ENCODE measurements at places on chromosomes 16 and 17. TPM values are rescaled to one million over a fixed set of nuclear protein-coding genes. Genes with fewer than 3 reads are reported as not detected.

The BRD7 gene
- 56.7 TPM for total RNA-seq

The ASB16 gene
- not detected for total RNA-seq

The EVI2B gene
- total RNA-seq, result 0.08 TPM

The TBC1D3C gene
- total RNA-seq, result not detected

The SLC7A5 gene
- total RNA-seq, result 831 TPM

The SYT17 gene
- total RNA-seq, result 13.8 TPM

The QPRT gene
- 0.53 TPM for total RNA-seq

The SCGB1C2 gene
- not detected for total RNA-seq

The CD300LD gene
- total RNA-seq, result not detected

The SLC16A11 gene
- not detected for total RNA-seq

The TERB1 gene
- total RNA-seq, result not detected

The OR1A1 gene
- total RNA-seq, result not detected

The LIG3 gene
- 17.2 TPM for total RNA-seq

The SCARF1 gene
- total RNA-seq, result 0.18 TPM

The RABEP1 gene
- 39.5 TPM for total RNA-seq

The NTN1 gene
- total RNA-seq, result 0.54 TPM

The SECTM1 gene
- total RNA-seq, result 2.1 TPM

The SSTR5 gene
- total RNA-seq, result 0.38 TPM

The RAMP2 gene
- total RNA-seq, result 1.1 TPM

The MRC2 gene
- total RNA-seq, result 52.0 TPM

The GAS2L2 gene
- 0.07 TPM for total RNA-seq

The CNGB1 gene
- total RNA-seq, result 0.06 TPM

The MYH2 gene
- total RNA-seq, result not detected

The NKD1 gene
- 0.31 TPM for total RNA-seq

The KRT14 gene
- total RNA-seq, result 0.17 TPM

The HBA1 gene
- total RNA-seq, result 1.6 TPM

The C16orf78 gene
- total RNA-seq, result not detected

The CSH1 gene
- total RNA-seq, result not detected

The SLC13A2 gene
- total RNA-seq, result 0.12 TPM

The MMD gene
- total RNA-seq, result 28.5 TPM

The CTRB1 gene
- total RNA-seq, result not detected

The ADGRG3 gene
- 0.41 TPM for total RNA-seq

The RGS11 gene
- total RNA-seq, result 4.4 TPM

The RCVRN gene
- not detected for total RNA-seq

The SLC25A19 gene
- total RNA-seq, result 17.9 TPM

The RPRML gene
- total RNA-seq, result 0.40 TPM

The KRTAP4-1 gene
- total RNA-seq, result 0.10 TPM

The ORMDL3 gene
- 33.5 TPM for total RNA-seq

The DLX3 gene
- 0.09 TPM for total RNA-seq

The GID4 gene
- 10.5 TPM for total RNA-seq

The MRPL27 gene
- 141 TPM for total RNA-seq

The ADAM11 gene
- 1.9 TPM for total RNA-seq

The RHOT2 gene
- total RNA-seq, result 92.3 TPM

The PIGQ gene
- 38.8 TPM for total RNA-seq

The CDK10 gene
- 42.8 TPM for total RNA-seq

The OR1A2 gene
- not detected for total RNA-seq

The CX3CL1 gene
- 0.22 TPM for total RNA-seq

The TSPAN10 gene
- 4.4 TPM for total RNA-seq

The ZNF624 gene
- 1.4 TPM for total RNA-seq

The NPIPA8 gene
- total RNA-seq, result 0.84 TPM

The G6PC1 gene
- total RNA-seq, result not detected

Measured in A549 treated with Hydrocortisone at 1 μM for 4 hours (cell line).